Smooth muscle cell of the brain vasculature (primary cell): ENCODE measurements at places on chromosomes 7 and 10.

- DNase-seq, result no peak
Observed at GRCh38 chr10:110676016-110676415, 31.9 kb downstream of the RBM20 start.

GRCh38 chr10:98456043-98456570 lies 9.4 kb upstream of the HPS1 start:
- no peak for DNase-seq

GRCh38 chr7:65475734-65476319 lies 102.2 kb downstream of the ZNF92 start:
- DNase-seq, result no peak

DNA sequence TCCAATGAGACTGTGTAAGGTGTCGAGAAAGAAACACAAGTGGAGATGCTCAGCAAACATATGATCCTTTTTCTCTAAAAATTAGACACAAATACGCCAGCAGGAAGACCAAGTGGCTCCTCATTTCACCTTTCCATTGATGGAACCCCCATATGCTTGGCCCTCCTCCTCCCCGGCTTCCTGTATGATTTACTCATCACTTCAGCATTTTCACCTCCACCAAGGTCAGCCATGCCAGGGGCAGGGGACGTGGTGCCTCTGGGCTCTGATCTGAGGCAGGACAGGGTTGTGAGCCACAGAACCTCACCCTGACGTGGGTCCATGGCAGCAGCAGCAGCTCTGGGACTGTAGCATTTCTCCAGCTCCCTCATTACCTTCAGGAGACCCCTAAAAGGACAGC lies 116.8 kb upstream of the PFKP start:
- DNase-seq, result no peak
